OCI-LY7 (cell line): ENCODE measurements at places on chromosomes 16 and 17. TPM values are rescaled to one million over a fixed set of nuclear protein-coding genes. Genes with fewer than 3 reads are reported as not detected.

Gene WFIKKN1
- 0.81 and 1.2 TPM in 2 replicates for total RNA-seq

Gene PRSS33
- total RNA-seq = not detected in 2 replicates

Gene MT1M
- total RNA-seq = not detected in 2 replicates

Gene PIRT
- not detected in 2 replicates for total RNA-seq

Gene HID1
- 8.5 and 9.9 TPM in 2 replicates for total RNA-seq

Gene EFCAB13
- total RNA-seq = 5.3 and 9.1 TPM in 2 replicates

DNA sequence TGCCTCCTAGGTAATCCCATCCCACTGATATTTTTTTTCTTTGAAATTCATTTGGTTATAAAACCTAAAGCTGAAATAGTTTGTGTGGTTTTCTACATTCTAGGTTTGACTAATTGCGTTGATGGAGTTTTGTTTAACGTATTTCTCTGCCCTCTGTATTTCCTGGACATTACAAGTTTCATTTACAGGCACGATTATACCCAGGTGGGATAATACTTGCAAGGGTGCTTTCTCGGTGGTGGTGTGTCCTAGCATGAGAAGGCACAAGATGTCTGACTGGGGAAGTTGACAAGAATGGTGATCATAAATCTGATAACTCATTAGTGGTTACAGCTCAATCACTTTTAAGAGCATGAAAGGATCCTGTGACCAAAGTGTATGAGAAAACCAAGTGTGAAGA is 45.0 kb downstream of the DYNLRB2 start:
- DNase-seq = no peak

- DNase-seq = no peak
Measured at GRCh38 chr17:32914181-32914580, 13.8 kb upstream of the TMEM98 start.

DNA sequence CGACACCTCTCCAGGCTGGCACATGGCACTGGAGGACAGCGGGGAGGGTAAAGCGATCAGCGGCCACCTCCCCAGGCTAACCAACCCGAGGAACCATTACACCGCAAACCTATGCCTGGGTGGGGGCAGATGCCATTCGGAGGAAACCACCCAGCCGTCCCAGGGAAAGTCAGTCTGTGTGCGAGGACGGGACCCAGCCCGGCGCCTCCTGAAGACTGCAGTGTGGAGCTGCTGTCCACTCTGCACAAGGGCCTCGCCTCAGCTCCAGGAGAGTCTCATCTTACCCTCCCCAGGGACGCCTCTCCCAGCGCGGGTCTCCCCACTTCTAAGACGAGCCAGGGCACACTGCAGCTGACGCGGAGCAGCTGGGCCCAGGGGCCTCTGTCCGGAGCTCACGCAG is 8.0 kb downstream of the SLC38A10 start:
- DNase-seq = no peak

DNA sequence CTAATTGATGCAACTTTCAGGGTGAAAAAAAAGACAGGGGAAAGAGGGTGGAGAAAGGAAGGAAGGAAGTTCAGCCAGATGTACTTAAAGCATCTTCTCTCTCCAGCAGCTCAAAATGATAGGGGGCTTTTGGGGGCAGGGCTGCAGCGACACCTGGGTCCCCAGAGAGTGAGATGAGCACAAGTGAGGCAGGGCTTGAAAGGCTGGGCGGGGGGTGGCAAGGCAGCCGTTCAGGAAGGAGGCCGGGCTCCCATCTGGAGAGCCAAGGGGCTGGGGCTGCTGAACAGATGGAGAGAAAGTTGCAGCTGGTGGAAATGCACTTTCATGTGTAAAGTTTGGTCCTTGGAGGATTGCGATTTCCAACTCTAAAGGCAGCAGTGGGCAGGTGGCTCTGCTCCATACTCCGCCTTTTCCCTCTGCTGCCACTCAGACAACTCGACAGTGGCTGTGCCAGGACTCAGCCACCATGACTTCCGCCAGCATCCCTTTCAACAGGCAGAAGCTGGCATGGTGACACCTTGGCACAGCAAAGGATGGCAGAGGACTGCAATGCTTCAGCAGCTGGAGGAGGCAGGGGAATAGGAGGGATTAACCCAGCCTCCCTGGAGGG is 7.7 kb downstream of the SLC35B1 start:
- no peak for DNase-seq

DNA sequence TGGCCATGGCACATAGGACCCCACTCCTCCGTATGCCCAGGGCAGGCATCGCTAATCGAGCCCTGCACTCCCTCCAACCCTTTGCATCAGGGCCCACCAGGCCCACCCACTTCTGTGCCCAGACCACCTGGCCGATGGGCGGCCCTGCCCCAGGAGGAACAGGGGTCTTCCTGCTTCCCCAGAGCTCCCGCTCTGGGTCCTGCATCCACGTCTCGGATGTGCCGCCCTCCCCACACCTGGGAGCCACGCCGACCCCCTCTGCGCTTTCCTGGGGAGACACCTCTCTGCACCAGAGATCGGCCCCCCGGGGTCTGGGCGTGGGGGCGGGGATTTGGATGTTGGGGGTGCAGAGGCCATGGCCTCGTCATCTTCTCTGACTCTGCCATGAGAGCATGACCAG is 21.1 kb upstream of the SSTR5 start:
- no peak for DNase-seq

DNA sequence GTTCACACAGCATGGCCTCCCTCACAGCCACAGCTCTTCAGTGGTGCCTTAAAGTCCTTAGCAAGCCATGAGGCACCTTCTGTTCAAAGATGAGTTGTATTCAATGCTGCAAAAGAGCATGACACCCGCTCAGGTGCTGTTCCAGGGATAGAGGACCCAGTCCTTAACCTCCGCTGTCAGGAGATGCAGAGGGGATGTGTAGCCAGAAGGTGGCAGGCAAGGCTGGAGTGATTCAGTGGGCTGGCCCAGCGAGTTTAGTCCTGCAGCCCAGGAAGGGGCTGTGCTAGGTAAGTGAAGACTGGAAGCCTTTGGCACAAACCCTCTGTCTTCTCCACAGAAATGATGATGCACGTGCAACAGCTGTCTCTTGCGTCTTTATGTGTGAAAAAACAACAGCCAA is 25.0 kb upstream of the ADAM11 start:
- peak; percentile 13 for DNase-seq

- no peak for DNase-seq
Measured at GRCh38 chr17:21276264-21276588, 8.3 kb upstream of the MAP2K3 start.

GRCh38 chr17:77373299-77374169 is 232.8 kb downstream of the SEC14L1 start:
- DNase-seq = peak; percentile 31

GRCh38 chr17:30414486-30414885 is 35.8 kb downstream of the CPD start:
- DNase-seq = no peak

DNA sequence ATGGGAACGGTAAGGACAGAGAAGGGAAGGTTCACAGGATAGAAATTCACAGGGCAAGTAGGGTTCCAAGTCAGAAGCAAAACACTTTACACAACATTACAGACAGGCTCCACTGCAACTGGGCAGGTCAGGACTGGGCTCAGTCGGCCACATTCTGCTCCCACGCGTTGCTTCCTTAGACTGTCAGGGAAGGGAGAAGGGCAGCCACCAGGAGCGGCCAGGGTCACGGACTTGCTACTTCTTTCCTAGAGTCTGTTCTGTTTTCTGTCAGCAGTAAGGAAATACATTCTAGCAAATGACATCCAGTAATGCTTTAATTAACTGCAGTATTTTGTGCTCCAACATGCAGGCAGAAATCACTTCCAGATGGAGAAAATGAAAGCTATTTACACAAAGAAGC is 160.3 kb upstream of the RPH3AL start:
- no peak for DNase-seq

- DNase-seq = no peak
Measured at GRCh38 chr17:80198144-80198661, 21.9 kb downstream of the SGSH start.

- no peak for DNase-seq
Measured at GRCh38 chr17:2113279-2113622, 58.3 kb downstream of the HIC1 start.
